ENCODE measurements at places on chromosomes 5 and 9.

- peak; percentile 14 for DNase-seq
These were observed 39.1 kb upstream of the CTNNAL1 start for GRCh38 chr9:109052416-109052815.

DNA sequence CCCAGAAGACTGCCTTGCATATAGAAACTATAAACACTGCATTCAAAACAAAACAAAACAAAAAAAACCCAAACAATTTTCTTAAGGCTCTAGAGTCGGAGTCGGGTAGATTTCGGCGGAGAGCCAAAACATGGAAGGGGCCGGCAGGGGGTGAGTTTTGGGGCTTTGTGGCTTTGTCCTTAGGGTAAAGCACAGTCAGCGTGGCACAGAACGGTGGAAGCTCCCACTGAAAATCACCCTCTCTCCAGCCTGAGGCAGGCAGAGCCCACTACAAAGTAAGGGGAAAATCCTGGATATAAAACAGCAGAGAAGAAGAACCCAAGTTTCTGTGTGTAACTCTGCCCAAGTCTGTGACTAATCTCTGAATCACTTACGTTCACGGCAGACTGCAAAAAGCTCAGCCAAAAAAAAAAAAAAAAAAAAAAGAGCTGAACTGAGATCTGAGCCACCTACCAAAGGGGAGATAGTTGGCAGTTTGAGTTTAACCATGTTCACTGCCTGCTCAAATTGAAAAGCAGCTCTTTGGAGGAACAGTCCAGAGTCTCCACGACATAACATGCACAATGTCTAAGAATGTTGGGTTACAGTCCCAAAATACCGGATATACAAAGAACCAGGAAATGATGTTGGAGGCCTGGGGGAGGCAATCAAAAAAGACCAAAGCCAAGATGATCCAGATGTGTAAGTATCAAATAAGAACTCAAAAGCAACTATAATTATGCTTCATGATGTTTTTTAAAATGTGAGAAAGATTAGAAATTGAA lies 26.6 kb upstream of the OR2K2 start:
- no peak for DNase-seq

GRCh38 chr5:94254214-94254613 lies 364.2 kb downstream of the KIAA0825 start:
- DNase-seq, result no peak

GRCh38 chr9:14030375-14031059 lies 283.4 kb downstream of the NFIB start:
- DNase-seq, result no peak

- DNase-seq, result no peak
These were observed 723 bp upstream of the LCN15 start for GRCh38 chr9:136765041-136765440.

GRCh38 chr9:107049046-107049802 lies 186.3 kb downstream of the ZNF462 start:
- DNase-seq, result no peak

- DNase-seq, result peak; percentile 17
These were observed 8.4 kb upstream of the FAM81B start for GRCh38 chr5:95382801-95383200.

GRCh38 chr5:180599590-180599914 lies 8.3 kb upstream of the SCGB3A1 start:
- no peak for DNase-seq

- peak; percentile 10 for DNase-seq
These were observed 23.8 kb downstream of the IFNA5 start for GRCh38 chr9:21281275-21281674.

DNA sequence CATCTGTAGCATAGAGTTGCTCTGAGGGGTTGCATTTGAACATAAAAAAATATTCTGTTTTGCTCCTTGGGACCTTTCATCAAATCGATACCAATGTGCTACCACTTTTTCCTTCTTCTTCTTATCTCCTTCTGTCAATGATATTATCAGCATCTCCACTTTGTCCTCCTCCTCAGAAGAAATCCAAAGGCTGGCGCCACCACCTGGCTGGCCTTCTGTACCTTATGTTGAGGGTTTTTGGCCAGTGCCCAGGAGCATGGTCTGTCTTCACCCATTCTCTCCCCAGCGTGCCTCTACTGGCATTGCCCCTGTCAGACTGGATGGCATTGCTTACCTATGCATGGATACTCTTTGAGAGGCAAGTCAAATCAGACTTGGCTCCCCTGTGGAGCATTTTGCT lies 167.2 kb downstream of the CFAP90 start:
- no peak for DNase-seq

DNA sequence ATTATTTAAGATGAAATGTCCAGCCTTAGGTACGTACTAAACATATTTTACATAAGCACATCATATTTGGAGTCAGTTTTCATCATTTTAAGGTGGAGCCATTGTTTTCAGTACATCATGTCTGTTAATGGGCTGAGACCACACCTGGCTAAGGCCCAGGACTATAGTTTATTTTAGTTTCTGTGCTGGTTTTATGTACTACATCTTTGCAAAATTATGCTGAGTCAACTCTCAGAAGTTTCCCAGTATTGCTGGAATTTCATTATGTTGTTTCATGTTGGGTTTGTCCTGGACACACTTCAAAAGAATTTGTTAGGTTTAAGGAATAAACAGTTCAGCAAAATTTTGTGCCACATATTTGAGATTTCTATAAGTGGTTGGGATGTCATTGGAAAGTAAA lies 171.2 kb downstream of the CCDC171 start:
- DNase-seq, result peak; percentile 36

- peak; percentile 55 for DNase-seq
These were observed 23.2 kb upstream of the PTGS1 start for GRCh38 chr9:122347348-122348287.

DNA sequence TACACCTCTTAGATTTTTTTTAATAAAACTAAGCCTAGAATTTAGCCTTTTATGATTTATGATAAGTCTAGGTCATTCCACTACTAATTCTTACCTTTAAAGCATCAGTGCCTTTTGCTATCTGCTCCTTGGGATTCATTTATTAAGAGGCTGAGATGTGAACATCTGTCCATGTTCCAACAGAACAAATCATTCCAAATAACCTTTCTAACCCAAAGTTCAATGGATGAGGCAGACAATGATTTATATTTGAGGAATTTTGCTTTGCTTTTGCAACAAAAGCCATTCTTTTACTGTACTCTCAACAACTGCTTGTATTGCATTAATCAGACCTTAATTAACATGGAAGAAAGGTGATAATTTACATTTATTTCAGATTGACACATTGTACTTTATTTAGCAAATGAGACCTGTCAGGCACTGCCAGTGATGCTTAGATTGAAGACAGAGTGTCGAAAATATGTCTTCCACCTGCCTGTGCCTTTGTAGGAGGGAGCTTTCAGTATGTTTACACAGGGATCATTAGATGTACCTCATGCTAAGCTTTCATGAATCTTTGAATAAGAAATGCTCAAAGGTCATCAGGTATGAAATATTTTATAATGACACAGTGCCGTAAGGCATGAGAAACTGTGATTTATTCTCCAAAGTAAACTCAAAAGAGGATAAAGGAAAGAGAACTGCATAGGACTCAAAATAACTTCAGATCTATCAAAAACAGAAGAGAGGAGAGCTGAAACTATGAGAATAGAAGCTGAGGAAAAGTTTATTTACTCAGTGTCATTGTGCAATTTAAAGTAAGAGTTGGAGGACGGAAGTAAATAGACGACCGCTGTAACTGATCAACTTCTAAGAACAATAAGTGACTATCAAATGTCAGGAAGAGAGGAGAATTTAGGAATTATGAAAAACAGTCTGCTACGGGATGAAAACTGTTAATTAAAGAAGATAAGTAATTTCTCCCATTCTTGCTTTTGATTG lies 36.7 kb upstream of the IZUMO3 start:
- DNase-seq, result no peak

GRCh38 chr9:74985041-74985440 lies 32.3 kb upstream of the C9orf40 start:
- DNase-seq, result no peak

DNA sequence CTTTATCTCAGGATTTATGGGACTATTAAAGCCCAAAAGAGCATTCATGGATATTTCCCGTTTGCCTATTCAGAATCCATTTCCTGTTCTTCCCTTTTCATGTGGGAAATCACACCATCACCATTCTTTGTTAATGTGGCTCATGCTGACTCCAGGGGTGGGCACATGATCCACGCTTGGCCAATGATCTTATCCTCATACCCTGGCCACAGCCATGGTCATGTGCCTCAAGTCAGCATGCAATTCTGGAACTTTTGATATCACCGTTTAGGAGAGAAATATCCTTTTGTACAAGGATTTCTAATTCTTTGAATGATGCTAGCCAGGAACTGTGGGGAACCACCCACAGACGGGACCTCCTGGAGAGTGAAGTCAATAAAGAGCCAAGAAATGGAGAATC lies 272.2 kb downstream of the PRELID2 start:
- no peak for DNase-seq

GRCh38 chr5:55675119-55675518 lies 37.0 kb downstream of the SLC38A9 start:
- no peak for DNase-seq

DNA sequence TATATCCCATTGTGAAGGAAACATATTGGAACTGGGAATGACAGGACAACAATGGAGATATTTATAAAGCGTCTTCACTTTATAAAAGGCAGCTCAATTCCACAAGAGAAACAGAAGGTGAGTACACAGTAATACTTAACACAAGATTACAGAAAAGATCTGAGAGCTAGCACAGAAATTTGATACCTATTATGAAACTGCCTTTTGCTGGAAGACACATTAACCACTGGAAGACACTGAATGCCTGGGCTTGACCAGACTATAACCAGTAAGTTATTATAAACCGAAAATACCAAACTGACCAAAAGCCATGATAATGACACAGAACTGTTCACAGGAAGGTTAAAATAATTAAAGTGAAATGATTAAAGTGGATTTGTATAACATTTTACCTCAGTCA lies 195.4 kb downstream of the NR2F1-AS1 start:
- DNase-seq, result no peak

GRCh38 chr5:144416196-144416595 lies 245.5 kb downstream of the KCTD16 start:
- no peak for DNase-seq

- DNase-seq, result no peak
These were observed 285.3 kb downstream of the SLF1 start for GRCh38 chr5:94903726-94904125.

- no peak for DNase-seq
These were observed 376.6 kb downstream of the EFNA5 start for GRCh38 chr5:107294211-107294550.

DNA sequence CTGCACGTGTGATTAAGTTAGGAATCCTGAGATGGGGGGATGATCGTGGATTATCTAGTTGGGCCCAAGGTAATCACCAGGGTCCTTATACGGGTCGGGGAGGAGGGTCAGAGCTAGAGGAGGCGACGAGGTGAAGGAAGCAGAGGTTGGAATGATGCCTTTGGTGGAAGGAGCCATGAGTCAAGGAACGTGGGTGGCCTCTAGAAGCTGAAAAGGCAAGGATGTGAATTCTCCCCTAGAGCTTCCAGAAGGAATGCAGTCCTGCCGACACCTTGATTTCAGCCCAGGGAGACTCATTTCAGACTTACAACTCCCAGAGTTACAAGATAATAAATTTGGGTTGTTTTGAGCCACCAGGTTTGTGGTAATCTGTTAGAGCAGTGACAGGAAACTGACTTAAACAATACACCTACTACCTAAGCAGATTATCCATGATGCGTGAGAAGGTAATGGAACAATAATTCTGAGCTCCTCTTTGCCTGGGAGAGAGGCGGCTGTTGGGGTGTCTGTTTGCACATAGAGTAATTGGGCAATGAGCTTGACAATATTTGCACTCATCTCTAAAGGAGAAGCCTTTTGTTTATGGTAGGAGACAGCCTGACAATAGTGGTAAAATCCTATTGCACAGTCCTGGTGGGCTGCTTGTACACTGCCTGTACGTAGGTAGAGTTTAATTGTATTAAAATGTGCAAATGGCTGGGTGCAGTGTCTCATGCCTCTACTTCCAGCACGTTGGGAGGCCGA lies 129.3 kb upstream of the IER5L start:
- no peak for DNase-seq

DNA sequence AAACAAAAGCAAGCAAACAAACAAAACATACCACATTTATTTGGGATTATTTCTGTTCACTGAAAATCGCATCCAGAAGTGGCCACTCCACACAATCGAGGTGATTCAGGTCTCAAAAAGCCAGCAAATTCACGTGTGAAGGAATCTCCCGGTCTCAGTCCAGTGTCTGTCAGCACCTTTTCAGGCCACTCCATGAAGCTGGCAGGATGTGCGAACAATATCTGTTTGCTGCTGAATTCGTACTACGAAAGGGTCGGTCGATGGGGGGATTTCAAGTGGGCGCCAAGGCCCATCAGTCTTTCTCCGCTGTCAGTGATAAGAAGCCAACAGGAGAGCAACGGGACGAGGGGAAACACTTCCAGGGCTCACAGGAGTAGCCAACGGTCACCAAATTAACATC lies 505.1 kb downstream of the IRX1 start:
- DNase-seq, result no peak

GRCh38 chr9:91303741-91304415 lies 57.8 kb downstream of the AUH start:
- no peak for DNase-seq

GRCh38 chr5:53601570-53601969 lies 41.1 kb downstream of the NDUFS4 start:
- no peak for DNase-seq

DNA sequence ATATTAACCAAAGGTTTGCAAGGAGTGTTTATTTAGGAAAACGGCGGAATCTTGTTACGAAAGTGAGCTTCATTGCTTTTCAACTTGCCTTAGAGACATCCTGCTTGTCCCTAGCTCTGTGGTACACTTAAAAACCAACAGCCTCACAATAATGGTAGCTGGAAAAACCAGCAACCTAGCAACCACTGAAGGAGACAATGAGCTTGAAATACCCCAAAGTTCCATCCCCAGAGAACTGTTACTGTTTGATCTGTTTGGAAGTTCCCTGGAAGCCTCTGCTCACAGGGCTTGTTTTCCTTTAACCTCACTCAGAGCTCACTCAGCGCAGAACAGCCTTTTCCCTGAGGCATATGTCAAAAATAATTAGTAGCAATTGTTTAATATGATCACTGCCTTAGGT lies 43.2 kb downstream of the SH3TC2 start:
- DNase-seq, result no peak

DNA sequence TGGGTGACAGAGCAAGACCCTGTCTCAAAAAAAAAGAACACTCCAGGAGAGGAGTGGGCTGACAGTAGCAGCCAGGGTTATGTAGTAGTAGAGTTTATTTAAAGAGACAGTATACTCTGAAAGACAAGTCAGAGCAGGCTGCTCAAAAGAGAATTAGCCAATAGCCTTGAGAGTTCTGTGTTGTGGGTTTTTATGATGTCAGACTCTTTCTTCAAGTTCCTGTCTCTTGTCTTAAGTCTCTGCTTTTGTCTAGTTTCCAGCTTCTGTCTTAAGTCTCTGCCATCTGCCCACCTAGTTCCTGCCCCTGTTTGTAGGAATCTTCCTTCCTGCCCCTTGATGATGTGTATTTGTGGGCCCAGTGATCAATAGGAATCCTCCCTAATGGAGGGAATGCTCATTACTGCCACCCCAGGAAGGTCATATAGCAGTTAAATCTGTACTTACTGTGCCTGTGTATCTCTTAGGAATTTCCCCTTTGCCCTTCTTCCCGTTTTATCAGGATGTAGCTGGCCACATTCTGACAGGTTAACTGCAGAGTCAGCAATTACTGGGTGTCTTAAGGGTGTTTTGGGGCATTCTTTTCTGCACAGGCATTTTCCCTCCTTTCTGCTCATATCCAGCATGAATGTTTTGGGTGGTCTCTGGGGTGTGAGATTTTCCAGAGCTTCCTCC lies 580.5 kb upstream of the SGCD start:
- DNase-seq, result no peak

- DNase-seq, result no peak
These were observed 189.1 kb downstream of the WDR70 start for GRCh38 chr5:37568018-37568753.

GRCh38 chr9:17900606-17901005 lies 321.7 kb downstream of the SH3GL2 start:
- no peak for DNase-seq

Data from RPMI8226 (cell line).